Left colon (tissue), 2 donors: ENCODE measurements at places on chromosomes 6 and 20.

DNA sequence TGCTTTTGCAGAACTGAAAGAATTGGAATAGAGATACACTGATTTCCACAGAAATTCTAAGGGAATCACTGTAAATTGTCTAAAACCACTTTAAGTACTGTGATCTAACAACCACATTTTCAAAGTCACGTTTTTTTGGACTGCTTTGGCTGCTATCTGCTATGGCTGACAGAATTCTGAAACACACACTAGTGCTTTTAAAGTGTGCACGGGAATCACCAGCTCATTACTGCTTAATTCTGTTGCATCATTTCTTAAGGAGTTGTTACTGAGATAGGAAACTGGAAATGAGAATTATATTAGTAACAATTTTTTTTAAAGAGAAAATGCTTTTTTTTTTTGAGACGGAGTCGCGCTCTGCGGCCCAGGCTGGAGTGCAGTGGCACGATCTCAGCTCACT, 716.5 kb upstream of the NRSN1 start:
- no peak for DNase-seq

DNA sequence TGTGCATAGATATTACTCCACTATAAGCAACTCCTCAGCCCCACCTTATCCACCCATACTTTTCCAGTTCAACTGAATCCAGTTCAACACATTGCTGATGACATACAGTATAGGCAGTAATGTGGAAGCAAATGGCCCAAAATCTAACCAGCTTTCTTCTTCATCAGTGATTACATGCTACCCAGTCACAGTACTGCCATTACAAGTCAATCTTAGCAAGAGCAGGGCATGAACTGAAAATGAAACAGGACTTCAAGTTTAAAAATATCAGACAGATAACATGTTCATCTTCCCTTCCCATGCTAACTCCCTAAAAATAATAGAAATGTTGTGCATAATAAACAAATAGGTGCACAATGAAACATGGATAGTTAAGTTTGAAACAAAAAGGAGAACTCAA, 19.2 kb downstream of the RRAGD start:
- no peak for DNase-seq

- no peak for DNase-seq
Observed at GRCh38 chr6:44036699-44037101, 90.6 kb downstream of the MRPL14 start.

DNA sequence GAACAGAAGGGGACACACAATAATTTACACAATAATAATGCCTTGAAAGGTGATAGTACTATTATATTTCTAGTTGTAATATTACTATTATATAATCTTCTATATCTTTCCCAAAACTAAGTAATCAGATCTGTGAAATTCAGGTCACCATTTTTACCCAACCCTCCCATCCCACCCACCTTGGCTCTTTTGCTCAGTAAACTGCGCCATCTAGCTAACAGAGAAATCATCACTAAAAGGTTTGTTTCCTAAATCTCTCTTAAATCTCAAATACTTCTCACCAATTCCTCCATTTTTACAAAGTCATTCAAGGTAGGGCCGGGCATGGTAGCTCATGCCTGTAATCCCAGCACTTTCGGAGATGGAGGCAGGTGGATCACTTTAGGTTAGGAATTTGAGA, 83.4 kb downstream of the CDK19 start:
- no peak for DNase-seq

GRCh38 chr20:22583773-22584521, 425 bp downstream of the FOXA2 start:
- peak; percentile 79 for DNase-seq

- no peak for DNase-seq
Observed at GRCh38 chr6:147676495-147677199, 168.2 kb downstream of the SAMD5 start.

DNA sequence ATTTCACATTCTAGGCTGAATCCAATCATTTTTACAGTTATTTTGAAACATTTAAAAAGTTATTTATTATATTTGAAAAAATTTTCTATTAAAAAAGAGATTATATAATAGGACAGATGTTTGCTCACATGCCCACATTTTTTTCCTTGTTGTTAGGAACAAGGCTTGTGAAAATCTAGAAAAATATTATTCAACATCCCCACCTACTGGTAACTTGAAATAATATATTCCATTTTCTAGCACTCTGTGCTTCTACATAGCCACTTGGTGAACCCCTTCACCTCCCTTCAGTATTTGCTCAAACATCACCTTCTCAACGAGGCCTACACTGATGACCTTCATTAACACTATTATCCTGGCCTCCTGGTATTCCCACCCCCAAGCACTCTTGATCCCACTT, 18.3 kb upstream of the GPRC6A start:
- DNase-seq: no peak

GRCh38 chr6:33271117-33271467, 584 bp downstream of the VPS52 start:
- no peak for DNase-seq

GRCh38 chr20:44849703-44850102, 35.8 kb upstream of the YWHAB start:
- DNase-seq: no peak
